ENCODE measurements at places on chromosomes 2 and 18.

- DNase-seq, result no peak
Observed at GRCh38 chr2:219035942-219036341, 5.4 kb downstream of the CFAP65 start.

DNA sequence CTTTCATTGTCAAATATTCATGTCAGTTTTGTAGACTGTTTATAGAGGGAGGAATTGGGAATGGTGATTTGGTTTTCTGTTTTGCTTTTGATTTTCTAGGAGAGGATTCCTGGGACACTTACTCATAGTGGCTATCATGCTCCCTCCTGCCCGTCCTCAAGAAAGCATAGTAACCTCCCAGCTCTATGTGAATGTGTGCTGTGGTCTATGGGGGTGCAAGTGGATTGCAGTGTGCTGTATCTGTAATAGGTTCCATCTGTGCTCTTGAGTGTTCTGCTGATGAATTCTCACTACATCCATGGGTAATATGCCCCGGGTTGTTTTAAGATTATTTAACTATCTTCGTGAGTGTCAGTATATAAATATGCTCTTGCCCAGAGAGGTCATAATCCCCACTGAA lies 811.3 kb downstream of the CNTNAP5 start:
- no peak for DNase-seq

GRCh38 chr2:240712121-240712520 lies 20.5 kb downstream of the AQP12A start:
- no peak for DNase-seq

- no peak for DNase-seq
Observed at GRCh38 chr18:75183524-75183923, 25.4 kb downstream of the PTGR3 start.

DNA sequence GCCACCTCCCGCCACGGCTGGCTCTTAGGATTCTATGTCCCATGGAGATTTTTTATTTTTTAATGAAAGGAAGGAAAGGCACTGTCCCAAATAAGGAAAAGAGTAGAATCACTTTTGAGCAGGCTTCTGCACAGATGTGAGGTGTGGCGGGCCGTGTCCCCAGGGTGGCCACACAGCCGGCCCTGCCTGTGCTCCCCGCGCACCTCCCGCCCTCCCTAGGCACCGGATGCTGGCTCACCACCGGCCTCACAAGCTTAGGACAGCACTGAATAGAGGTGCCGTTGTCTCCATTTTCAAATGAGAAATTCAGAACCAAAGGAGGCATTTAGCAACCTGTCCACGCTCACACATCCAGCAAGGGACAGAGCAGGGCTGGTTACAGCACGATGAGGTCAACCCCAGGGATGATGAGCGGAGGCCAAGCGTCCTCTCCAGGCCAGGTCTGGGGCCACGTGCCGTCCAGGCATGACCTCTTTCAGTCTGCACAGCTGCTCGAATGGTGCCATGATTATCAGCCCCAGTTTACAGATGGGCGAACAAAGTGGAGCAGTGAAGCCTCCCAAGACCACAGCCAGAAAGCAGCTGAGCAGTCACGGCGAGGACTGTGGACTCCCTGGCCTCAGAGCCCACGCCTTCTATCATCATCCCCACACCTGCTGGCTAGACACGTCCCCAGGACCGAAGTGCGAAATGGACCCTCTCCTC lies 20.7 kb upstream of the TEX51 start:
- no peak for DNase-seq

Data from NCI-H1417 treated with DMSO at 0.1 percent for 48 hours (cell line).